ENCODE measurements at places on chromosomes 1 and 21.

- DNase-seq: no peak
These were observed 1603.7 kb downstream of the PLA2G4A start for GRCh38 chr1:188432427-188432826.

- peak; percentile 2 for DNase-seq
These were observed 75.8 kb downstream of the CTH start for GRCh38 chr1:70486676-70487458.

GRCh38 chr1:40818264-40818961 lies 34.8 kb downstream of the KCNQ4 start:
- peak; percentile 96 for DNase-seq

GRCh38 chr1:15573477-15573876 lies 11.4 kb downstream of the AGMAT start:
- DNase-seq: no peak

DNA sequence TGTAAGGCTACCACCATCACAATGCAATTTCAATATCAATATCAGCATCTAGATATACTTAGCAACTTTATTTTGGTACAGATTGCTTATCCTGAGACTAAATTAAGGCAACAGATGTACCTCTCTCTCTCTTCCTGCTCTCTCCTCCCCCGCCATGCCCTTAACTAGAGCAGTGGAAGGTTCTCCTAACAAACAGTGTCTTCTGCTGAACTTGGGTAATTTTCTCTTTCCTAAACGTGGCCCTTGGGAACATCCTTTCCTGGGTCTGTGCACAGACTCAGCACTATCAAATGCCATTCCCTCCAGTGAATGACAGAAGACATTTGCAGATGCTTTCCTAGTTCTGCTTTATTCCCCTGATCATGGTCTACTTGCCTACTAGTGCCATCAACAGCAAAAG lies 85.6 kb upstream of the TTC39A start:
- DNase-seq: no peak

GRCh38 chr1:182217071-182217470 lies 155.6 kb upstream of the ZNF648 start:
- no peak for DNase-seq

DNA sequence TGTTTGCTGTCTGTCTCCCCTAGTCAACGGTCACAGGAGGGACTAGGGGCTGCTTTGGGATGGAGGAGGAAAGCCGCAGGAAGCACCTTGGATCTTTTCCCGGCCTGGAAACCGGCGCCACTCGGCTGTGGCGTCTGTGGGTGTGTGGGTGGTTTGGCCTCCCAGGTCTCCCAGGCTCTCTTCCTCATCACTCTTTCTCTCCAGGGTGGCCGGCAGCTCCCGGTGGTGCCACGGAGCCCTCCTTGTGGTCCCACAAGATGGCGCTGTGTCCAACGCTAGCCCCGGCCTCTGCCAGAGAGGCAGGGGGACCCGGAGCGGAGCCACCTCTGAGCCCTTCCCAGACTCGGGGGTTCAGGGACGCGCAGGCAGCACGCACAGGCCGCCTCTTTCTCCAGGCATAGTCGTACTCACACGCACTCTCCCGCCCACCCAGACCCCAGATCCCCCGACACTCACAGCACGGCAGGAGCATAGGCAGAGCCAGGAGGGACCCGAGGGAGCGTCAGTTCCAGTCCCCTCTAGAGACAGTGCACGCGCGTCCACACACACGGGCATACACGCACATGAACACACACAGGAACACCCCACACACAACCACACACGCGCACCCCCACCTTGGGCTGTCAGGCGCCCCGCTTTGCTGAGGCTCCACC lies 31.2 kb downstream of the CDCP2 start:
- DNase-seq: peak; percentile 46

DNA sequence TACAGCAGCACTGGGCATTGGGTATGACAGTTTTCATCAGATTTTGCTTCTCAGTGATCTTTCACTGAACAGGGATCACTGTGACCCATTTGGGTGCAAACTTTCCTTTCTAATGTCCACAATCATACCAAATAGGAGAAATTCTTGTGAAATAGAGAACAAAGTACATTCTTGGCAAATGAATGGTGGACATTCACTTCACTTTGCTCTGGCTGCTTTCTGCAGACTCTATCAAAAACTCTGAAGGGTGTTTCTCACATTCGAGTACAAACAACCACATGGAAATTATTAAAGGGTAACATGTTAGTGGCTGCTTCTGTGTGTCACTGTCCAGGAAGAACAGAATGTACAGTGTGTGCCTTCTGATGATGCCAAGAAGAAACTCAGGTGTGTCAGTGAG lies 61.9 kb upstream of the ADAM30 start:
- no peak for DNase-seq

DNA sequence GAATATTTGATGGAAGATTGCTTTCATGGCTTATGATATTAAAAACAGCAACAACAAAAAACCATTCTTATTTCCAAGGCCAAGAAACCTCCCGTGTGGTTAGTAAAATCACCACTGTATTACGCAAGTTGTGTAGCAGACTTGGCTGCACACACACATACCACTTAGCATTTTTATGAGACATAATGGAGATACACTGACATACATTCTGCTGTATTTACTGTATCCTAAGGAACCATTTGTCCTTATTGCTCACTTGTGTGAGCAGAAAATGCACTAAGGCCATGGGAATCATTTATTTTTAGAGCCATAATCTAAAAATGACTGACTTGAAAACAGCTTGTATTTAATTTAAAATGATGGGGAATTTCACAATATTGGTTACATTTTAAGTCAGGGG lies 584 bp upstream of the C1orf141 start:
- no peak for DNase-seq

- no peak for DNase-seq
These were observed 1.6 kb upstream of the AJAP1 start for GRCh38 chr1:4652631-4653327.

GRCh38 chr1:222387007-222387814 lies 160.7 kb downstream of the HHIPL2 start:
- no peak for DNase-seq

- DNase-seq: no peak
These were observed 76.4 kb upstream of the IFFO2 start for GRCh38 chr1:19032701-19033514.

DNA sequence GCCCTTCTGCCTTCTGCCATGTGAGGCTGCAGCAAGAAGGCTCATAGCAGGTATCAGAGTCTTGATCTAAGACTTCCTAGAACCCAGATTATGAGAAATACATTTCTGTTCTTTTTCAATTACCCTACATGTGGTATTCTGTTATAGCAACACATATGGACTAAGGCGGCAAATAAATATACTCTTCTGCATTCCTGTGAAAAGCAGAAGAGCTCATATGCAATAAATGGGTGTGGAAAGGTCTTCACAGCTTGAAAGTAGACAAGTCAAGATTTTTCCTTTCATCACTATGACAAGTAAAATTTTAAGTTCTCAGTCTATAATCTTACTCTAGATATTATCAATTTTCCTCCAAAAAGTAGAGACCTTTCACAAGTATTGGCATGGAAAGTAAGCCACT lies 36.6 kb downstream of the TNFSF18 start:
- DNase-seq: no peak

DNA sequence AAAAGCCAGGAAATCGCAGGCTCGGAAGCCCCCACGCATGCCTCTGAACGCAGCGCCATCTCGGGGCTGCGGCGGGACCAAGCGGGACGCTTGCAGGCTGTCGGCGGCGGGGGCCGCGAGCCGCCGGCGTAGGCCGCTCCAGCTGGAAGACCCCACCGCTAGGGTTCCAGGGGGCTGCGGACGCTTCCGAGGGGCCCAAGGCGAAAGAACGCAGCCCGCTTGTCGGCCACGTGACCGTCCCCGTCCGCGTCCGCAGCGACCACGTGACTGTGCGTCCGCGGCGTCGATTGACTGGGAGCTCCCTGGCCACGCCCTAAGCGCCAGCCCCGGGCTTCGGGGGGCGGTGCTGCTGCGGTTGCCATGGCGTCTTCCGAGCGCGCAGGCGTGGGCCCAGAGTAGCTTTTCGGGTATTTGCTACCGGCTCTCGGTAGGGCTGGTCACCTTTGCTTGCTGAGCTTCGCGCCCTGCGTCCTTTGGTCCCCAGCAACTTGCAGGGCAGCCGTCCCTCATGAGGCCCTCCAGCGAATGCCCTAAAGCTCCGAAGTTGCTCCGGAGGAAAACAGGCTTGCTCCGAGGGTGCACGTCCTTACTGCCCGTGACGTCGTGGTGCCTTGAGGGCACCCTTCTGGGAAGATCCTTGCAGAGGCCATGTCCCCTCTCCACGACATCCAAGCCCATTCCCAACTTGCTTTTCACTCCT lies 197.2 kb downstream of the DYRK1A start:
- DNase-seq: peak; percentile 92

- DNase-seq: no peak
These were observed 170.4 kb upstream of the KCNK2 start for GRCh38 chr1:214912127-214912526.

- no peak for DNase-seq
These were observed 49.5 kb downstream of the SSBP3 start for GRCh38 chr1:54356680-54357147.

DNA sequence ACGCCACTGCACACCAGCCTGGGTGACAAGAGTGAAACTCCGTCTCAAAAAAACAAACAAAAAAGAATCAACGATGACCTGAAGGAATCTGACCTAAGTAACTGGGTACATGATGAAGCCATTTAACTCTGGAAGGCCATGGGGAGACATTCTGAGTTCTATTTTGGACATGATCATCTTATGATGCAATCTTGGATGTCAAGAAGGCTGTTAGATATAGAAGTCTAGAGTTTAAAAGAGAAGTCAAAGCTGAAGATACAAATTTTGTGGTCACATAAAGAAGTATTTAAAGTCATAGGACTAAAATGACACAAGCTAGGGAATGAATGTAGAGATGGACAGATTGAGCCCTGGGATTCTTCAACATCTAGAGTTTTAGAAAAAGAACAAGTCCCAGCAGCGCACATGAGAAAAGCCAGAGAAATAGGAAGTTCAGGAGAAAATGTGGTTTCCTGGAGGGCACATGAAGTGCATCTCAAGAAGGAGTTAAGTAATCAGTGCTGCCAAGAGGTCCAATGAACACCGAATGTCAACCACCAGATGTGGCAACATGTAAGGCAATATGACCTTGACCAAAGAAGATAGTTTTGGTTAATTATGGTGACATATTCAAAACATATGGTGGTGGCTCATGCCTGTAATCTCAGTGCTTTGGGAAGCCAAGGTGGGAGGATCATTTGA lies 26.8 kb downstream of the ELK4 start:
- DNase-seq: no peak

GRCh38 chr1:24216276-24217074 lies 29.4 kb upstream of the IFNLR1 start:
- DNase-seq: peak; percentile 15

DNA sequence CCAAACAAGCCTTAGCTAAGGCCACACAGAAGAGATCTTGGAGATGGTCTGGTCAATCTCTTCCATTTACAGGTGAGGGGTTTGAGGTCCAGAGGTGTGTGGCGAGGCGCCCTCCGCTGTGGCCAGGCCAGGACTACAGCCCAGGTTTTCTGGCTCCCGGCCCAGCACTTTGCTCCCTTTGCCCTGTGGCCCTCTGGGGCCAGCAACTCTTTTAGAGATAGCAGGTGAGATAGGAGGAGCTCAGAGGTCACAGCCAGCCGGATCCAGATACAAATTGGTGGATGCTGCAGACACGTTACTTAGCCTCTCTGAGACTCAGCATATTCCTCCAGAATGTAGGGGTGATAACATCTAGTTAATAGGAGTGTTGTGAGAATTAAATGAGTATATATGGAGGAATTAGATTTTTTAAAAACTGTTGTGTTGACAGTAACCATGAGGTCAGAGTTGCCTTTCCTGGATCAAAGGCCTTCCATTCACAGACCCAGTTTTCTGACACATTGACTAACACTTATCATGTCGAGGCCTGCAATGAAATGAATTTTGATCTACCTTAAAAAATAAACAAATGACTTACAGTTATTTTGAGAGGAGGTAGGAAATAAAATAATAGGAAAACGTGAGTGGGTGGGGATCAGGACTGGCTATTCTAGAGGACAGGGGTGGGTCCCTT lies 16.6 kb downstream of the TEX35 start:
- no peak for DNase-seq

DNA sequence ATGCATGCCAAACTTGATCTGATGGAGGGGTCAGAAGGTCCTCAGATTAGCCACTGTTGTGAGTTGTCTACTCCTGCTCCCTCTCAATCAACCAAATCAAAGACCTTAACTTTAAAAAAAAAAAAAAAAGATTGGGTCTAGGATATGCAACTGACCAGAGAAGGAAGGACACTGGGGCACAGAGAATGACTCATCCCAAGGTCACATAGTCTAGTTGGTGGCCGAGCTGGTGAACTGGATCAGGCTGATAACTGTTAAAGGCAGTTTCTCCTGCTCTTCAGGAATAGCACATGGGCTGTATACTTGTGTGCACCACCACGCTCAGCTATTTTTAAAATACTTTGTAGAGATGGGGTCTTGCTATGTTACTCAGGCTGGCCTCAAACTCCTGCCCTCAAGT lies 14.8 kb upstream of the S100A7 start:
- DNase-seq: no peak

GRCh38 chr1:168281603-168282325 lies 1.1 kb downstream of the TBX19 start:
- no peak for DNase-seq

- no peak for DNase-seq
These were observed 53.7 kb downstream of the ELK4 start for GRCh38 chr1:205577874-205578658.

GRCh38 chr1:83791821-83792437 lies 207.0 kb downstream of the TTLL7 start:
- no peak for DNase-seq

DNA sequence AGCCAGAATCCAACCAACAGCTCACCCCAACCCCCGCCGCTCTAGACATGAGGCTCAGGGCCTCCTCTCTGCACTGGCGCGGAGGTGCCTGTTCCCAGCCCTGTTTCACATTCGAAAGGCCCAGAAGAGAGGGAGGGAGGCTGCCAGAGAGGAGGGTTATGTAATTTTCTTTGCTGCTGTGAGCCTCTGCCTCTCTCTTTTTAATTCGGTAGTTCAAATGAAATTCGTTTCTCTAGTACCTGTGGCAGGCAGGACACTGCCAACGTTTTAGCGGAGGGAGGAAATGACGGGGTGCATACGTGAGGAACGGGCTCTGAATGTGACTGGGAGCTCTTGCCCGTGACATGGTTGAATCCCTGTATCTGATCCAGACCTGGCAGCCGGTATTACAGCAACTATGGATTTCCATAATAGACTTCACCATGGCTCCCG lies 9.4 kb downstream of the PRDM16 start:
- no peak for DNase-seq

- DNase-seq: no peak
These were observed 8.0 kb downstream of the RAB29 start for GRCh38 chr1:205767248-205767647.

- no peak for DNase-seq
These were observed 28.3 kb downstream of the CFH start for GRCh38 chr1:196680107-196680506.

DNA sequence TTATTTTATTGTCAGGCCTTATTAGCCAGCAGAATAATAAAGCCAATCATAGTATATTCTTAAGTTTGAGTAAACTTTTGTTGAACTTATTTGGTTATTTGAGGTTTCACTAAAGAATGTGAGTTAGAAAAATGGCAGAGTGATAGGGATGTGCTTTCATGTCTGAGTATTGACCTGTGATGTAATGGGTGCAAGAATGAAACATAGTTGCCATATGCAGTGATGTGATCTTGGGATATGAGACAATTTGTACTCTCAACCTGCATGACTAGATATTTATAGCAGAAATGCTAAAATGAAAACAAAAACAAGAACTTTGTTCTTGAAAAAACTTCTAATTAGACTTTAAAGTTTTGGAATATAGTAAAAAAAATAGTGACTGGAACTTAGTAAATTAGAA lies 97.9 kb downstream of the DISP1 start:
- DNase-seq: no peak

GRCh38 chr1:93811326-93812065 lies 67.5 kb downstream of the DNTTIP2 start:
- DNase-seq: no peak

GRCh38 chr1:155967341-155968050 lies 10.9 kb downstream of the ARHGEF2 start:
- no peak for DNase-seq
